ENCODE measurements at places on chromosomes 13 and 19. TPM values are rescaled to one million over a fixed set of nuclear protein-coding genes. Genes with fewer than 3 reads are reported as not detected.

The ZNF93 gene
- total RNA-seq: not detected

The FSD1 gene
- total RNA-seq: not detected

GRCh38 chr13:40790154-40790616 lies 774 bp downstream of the SLC25A15 start:
- no peak for DNase-seq

DNA sequence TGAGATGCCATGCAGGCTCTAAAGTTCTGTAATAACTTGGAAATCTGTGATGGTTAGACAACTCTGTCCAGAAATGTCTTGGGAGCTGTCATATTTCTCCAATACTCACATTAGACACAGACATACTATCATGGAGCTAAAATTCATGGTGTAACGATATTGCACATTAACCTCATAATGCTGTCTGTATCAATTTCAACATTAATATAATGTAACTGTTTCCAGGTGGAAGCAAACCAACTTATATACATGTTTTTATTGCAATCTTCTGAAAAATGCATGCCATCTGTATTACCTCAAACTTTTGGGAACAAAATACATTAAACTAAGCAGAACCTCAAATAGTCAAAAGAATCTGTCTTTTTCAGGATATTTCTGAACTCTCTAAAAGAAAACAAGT lies 14.7 kb upstream of the SPART start:
- no peak for DNase-seq

All from NCI-H460 (cell line).